ENCODE measurements at places on chromosomes 1 and 21.

DNA sequence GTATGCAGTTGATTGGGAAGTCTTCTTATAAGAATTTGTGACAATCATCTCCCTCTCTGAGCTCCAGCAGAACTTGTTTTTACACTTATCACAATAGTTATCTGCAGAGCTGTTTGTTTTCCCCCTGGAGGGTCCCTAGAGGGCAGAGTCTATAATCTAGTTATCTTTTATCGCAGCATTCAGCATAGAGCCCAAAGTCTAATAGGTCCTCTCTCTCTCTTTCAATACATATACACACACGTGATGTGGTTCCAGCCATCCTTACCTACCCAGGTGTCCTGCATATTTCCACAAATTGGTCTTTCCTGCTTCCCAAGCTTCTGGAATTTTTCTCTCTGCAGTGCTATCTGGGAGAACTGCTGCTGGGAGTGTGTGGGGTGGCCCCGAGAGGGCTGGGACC, 229.6 kb upstream of the KIAA0040 start:
- DNase-seq: no peak

GRCh38 chr1:178075333-178075732, 18.6 kb upstream of the RASAL2 start:
- no peak for DNase-seq

- DNase-seq: peak; percentile 38
Measured at GRCh38 chr1:7808253-7808844, 24.3 kb downstream of the PER3 start.

GRCh38 chr1:104636581-104636980, 886.9 kb downstream of the AMY1C start:
- no peak for DNase-seq

GRCh38 chr1:51664421-51665240, 47.7 kb downstream of the OSBPL9 start:
- no peak for DNase-seq

GRCh38 chr1:178092878-178093493, 918 bp upstream of the RASAL2 start:
- no peak for DNase-seq

DNA sequence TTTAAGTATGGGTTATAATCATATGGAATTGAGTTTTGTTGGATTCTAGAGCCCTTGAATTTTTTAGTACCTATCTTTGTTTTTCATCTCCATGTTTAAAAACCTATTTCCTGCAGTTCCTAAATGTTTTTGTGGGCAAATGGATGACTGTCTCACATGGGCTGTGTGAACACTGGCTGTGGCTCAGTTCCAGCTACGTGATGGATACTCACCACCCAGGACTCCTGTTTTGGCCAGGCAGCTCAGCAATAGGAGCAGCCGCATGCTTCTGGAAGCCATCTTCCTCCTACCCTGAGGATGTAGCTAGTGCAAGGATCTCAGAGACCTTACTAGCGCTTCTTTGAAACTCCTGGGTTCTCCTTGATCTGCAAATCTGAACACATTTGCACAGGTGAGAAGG, 2.8 kb downstream of the REG4 start:
- DNase-seq: no peak

GRCh38 chr1:248906753-248907661, 972 bp downstream of the PGBD2 start:
- DNase-seq: peak; percentile 39

Data from neural progenitor cell (in vitro differentiated cells).